ENCODE measurements at places on chromosomes 7 and 10.

- no peak for DNase-seq
Observed at GRCh38 chr10:14423111-14423744, 92.5 kb upstream of the FRMD4A start.

DNA sequence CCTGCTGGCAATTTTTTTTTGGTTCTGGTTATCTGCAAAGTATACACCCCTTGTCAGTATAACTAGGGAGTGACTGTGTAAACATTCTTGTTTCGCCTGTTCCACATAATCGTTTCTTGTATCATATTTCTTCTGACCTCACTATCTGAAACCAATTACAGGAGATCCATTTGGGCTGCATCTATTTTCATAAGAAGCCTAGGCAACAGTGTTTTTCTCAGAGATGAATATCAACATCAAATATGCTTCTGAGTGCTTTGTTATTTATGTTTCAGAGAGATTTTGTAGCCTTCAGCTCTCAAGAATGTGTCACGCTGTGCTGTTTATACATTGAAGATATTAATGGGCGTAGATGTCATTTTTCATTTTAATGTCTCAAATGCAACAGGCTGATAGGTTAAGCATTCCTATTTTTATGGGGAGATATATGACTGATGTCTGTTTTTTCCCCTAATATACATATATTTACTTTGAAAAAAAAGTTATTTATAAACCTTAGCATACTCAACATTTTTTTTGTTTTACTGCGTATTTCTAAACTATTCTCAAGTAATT lies 115.5 kb downstream of the FOXP2 start:
- DNase-seq: no peak

GRCh38 chr7:121505021-121505420 lies 108.9 kb upstream of the FAM3C start:
- DNase-seq: no peak

GRCh38 chr10:125646311-125646710 lies 36.7 kb downstream of the TEX36 start:
- DNase-seq: no peak

- no peak for DNase-seq
Observed at GRCh38 chr10:76245951-76246495, 814.6 kb downstream of the LRMDA start.

GRCh38 chr10:58943960-58944359 lies 232.5 kb upstream of the PHYHIPL start:
- DNase-seq: no peak

All from sciatic nerve (tissue), 2 donors.